ENCODE measurements at places on chromosomes 6 and 20. TPM values are rescaled to one million over a fixed set of nuclear protein-coding genes. Genes with fewer than 3 reads are reported as not detected.

DNA sequence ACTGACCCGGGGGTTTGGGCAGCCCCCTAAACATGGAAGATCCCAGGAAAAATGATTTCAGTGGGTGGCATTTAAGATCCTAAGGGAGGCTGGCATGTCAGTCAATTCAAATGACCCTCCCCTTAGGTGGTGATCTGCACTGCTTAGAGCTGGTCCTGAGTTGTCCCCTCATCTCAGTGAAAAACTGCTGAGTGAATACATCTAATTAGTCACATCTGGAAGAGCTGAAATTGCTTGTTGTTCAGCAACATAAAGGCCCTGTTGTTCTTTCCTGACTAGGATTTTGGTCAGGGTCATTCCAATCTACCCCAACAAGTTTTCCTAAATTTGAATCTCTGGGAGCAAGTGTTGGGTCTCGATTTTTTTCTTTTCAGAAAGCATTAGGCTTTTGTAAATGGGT, 126.4 kb downstream of the LCA5 start:
- no peak for DNase-seq

GRCh38 chr6:33616913-33617312, 4.2 kb upstream of the ITPR3 start:
- no peak for DNase-seq

GRCh38 chr20:29790510-29790909, 1467.0 kb upstream of the DEFB115 start:
- DNase-seq: no peak

DNA sequence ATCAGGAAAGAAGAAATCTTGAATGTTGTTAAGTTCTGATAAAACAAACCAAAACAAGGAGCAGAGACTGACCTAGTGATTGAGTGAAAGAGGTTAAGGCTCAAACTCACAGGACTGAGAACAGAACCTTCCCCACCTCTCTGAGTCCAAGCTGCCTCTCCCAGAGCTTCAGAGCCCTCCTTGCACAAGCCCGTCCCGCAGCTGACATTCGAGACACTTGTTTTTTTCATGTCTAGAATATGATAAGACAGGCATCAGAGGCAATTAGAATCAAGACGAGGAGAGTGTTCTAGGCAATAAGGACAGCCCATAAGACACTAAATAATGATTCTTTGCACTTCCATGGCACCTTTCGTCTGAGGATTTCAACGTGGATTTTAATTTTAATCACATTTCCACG, 140.6 kb downstream of the PXDC1 start:
- no peak for DNase-seq

DNA sequence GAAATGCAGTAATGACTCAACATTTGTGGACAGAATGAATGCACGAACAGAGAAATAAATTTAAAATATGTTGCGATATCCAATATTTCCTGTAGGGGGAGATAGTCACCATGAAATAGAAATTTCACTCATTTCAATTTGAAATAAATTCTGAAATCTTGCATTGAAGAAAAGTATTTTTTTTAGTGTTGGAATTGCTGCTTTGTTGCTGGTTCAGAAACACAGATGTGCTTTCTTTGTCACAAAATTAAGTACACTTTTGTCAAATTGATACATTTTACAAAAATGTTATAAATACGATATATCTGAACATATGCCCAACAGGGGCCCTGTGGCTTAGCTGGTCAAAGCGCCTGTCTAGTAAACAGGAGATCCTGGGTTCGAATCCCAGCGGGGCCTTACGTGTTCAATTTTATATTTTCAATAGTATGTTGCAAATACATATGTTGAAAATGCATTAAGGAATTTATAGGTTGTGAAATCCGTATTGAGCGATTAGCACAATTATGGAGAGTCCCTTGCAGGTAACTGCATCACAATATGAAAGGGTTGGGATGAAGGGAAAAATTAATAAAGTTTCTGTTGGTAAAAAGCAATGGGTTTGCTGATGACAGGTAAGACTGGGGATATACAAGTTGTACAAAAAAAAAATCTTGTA, 85.4 kb upstream of the PRSS16 start:
- peak; percentile 46 for DNase-seq

DNA sequence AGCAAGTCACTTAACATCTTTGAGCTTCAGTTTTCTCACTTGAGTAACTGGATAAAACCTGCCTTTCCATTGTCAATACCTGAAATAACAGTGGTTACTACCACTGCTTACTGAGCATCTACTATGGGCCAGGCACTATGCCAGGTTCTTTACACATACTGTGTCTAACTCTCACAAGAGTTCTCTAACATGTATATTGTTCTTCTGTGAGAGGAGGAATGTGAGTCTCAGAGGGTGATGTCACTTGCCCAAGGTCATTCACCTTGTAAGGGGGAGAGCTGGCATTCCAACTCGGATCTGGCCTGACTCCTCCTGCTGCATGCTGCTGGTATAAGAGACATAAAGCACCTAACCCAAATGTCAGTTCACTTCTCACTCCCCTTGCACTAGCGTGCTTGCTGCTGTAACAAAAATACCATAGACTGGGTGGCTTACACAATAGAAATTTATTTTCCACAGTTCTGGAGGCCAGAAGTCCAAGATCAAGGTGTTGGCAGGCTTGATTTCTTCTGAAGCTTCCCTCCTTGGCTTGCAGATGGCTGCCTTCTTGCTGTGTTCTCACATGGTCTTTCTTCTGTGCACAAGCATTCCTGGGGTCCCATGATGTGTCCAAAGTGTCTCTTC, 21.9 kb upstream of the SGK2 start:
- DNase-seq: no peak

DNA sequence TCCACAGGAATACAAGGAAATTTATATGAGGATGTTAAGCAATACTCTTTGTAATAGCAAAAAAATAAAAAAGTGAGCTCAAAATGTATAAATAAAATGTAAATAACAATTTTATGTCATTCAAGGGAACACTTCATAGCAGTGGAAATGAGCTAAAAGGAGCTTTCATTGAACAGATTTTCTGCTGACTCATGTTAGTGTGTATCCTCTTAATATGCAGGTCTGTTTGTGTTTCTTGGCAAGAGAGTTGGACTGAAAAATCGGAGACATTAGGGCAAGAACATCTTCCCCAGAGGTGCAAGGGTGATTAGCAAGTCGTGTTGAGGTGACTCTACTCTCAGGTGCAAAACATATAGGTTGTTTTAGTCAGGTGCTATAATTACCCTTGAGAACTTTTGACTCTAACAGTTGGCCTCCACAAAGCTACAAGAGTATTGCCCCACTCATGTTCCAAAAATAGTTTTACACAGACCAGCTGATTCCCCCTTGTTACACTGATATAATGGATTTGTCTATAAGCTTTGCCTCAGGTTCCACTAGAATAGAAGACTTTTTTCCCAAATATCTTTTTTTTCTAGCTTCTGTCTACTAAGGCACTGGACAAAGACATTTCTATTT, 702.9 kb downstream of the TENT5A start:
- DNase-seq: no peak

DNA sequence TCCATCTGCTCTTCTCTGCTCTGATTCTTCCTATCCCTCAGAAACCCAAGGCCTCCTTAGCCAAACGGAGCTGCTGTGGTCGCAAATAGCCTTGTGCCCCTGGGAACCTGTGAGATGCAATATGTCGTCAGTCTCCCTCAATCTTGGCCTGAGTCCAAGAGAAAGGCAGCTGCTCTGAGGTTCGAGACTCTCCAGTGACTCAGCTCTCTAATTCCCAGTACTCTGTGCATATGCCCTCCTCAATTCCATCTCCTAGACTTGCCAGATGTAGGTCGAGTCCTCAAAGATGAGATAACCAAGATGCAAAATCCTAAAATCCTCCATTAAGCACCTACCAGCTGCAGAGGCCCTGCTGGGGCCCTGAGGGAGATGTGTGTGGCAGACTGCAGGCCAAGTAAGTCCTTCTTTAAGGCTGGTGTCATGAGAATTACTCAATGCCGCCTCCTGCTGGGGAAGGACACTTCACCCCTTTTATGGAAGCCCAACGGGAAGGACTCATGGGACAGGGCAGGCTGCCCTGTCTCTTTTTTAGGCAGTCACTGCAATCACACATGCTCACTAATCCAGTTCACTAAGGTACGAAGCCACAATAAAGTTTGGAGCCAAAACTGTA, 28.5 kb downstream of the C6orf15 start:
- peak; percentile 61 for DNase-seq

The KHDRBS2 gene
- not detected for total RNA-seq
